Kidney (tissue), 22 donors: ENCODE measurements at places on chromosomes 3 and 15. TPM values are rescaled to one million over a fixed set of nuclear protein-coding genes. Genes with fewer than 3 reads are reported as not detected.

The AGBL1 gene
- not detected for polyA plus RNA-seq

The PLSCR5 gene
- not detected for polyA plus RNA-seq

The LRRC31 gene
- not detected for polyA plus RNA-seq

The ABI3BP gene
- polyA plus RNA-seq, result 7.1 TPM

The JMJD7 gene
- 17.6 TPM for polyA plus RNA-seq

- DNase-seq, result no peak
Measured at GRCh38 chr3:108488631-108489030, 21.8 kb downstream of the MYH15 start.

DNA sequence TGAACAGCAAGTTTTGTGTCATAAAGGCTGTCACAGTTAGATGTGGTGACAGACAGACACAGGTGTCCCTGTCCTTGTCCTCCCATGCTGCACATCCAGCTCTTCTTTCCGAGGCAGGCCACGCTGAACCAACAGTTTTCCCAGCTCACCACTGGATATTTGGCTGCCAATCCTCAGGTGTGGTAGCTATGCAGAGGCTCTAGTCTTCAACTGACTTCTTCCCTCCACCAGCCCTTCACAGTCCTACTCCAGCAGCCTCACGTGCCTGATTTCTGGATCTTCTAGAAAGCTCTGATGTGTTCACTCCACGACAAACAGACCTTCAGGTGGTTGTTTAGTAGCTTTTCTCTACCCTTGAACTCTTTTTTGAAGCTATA, 145.5 kb downstream of the UACA start:
- no peak for DNase-seq
